ENCODE measurements at places on chromosomes 13 and 19.

DNA sequence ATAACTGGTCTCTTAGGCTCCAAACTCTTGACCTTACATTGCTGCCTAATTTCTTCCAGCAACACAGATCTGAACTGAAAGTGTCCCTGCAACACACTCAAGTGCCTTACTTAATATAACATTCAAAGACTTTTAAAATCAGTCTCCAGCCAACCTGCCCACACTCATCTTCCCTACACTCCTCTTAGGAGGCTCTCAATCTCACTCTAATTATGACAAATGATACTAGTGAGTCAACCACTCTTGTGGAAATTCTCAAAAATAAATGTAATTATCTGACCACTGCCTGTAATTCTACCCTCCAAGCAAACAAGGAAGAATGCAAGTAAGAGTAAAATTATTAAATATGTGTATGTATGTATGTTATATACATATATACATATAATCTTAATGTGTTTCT lies 348.1 kb upstream of the MIR17HG start:
- DNase-seq, result no peak

GRCh38 chr13:49112782-49113525 lies 107.2 kb upstream of the MLNR start:
- no peak for DNase-seq

GRCh38 chr13:73991884-73992283 lies 142.3 kb downstream of the KLF12 start:
- no peak for DNase-seq

- no peak for DNase-seq
Observed at GRCh38 chr13:67208552-67208951, 21.6 kb downstream of the PCDH9 start.

DNA sequence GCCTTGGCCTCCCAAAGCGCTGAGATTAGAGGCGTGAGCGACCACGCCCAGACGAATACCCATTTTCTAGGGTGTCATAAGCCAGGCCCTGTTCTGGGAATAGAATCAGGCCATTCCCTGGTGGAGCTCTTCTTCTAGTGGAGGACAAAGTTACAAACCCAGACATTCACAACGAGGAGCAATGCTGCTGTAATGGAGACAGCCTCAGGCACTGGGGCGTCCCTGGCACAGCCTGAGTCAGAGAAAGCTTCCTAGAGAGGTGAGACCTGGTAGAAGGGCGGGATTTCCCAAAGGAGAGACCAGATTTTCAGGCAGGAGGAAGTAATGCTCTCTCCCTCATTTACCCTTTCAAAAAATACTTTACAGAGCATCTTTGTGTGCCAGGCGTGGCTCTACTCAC lies 12.7 kb downstream of the PRKCG start:
- no peak for DNase-seq

- DNase-seq, result no peak
Observed at GRCh38 chr13:36030670-36031331, 100.4 kb downstream of the DCLK1 start.

GRCh38 chr19:46384396-46384795 lies 29.0 kb downstream of the CCDC8 start:
- DNase-seq, result no peak

- no peak for DNase-seq
Observed at GRCh38 chr13:91531646-91532045, 133.2 kb downstream of the GPC5 start.

DNA sequence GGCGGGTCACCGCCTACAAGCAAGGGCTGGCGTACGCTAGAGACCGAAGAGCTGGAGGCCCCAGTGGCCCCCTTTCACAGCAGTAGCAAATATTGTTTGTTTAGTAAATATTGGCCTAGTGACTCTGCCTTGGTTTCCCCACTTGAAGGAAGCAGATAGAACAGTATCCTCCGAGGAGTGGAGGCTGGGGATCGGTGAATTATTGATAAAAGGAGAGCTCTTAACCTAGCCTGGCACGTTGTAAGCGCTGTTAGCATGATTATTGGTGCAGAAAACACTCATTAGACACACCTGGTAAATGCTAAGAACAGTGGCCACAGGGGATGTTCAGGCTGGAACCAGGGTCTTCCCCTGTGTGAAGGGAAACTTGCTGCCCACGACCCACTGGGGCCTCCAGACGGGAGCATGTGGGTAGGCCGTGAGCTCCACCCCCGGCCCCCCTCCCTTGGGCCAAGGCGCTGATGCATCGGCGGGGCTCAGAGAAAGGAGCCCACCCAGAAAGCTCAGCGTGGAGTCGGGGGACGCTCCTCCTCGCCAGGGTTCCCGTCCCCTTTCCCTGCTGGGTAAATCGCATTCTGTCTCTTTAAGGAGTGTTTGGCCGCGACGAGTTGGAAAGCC lies 2.3 kb downstream of the IER2 start:
- DNase-seq, result no peak

GRCh38 chr13:42497798-42498197 lies 76.2 kb upstream of the TNFSF11 start:
- no peak for DNase-seq

DNA sequence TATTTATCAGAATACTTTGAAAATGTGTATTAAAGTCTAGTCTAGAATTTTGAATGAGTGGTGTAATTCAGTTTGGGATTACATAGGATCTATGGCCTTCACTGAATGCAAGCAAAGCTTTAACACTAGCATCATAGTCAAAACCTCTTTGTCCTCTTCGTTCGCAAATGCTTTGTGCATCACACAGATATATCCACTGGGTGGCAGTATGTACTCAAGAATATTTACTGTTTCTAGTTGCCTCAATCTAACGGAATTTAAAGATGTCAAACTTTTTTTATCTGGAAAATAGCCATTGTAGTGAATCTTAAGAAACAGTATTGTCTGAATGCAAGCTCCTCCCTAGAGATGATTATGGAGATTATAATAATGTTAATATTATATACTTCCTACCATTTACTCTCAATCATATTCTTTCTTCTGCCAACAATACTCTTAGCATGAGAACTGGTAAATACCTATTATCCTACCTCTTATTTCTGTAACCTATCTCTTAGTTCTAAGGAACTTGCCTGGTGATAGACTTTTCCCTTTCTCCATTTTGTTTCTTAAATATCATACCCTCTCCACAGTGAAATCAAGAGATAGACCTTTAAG lies 25.8 kb downstream of the LACC1 start:
- no peak for DNase-seq

- no peak for DNase-seq
Observed at GRCh38 chr19:47497050-47497766, 13.2 kb upstream of the KPTN start.

GRCh38 chr13:106034201-106034600 lies 501.3 kb downstream of the EFNB2 start:
- no peak for DNase-seq

DNA sequence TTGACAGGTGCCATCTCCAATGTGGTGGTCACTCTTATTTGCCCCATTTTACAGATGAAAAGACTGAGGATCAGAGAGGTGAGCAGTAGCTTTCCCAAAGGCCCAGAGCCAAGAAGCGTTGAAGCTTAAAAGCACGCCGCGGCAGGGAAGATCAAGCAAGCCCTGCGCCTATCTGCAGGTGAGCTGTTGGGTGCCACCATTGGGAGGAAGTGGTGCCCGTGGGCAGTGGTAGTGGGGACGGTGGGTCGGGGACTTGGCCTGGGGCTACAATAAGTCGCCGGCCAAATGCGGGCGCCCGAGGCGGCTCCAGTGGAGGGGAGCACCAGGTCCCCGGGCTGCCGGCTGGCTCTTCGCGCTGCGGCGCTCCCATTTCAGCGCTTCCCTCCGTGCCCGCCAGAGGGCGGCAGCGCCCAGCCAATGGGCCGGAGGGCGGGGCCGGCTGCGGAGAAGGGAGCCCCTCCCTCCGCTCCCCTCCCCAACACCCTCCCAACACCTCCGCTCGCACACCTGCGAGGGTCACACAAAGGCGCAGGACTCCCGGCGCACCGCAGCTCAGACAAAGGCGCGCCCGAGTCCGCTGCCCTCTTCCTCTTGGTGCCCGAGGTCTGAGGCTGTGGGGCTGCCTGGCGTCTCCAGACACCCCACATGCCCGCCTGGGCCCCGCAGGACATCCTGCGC lies 744 bp upstream of the POU2F2 start:
- DNase-seq, result peak; percentile 9

- DNase-seq, result no peak
Observed at GRCh38 chr13:114222461-114222968, 12.2 kb upstream of the CDC16 start.

DNA sequence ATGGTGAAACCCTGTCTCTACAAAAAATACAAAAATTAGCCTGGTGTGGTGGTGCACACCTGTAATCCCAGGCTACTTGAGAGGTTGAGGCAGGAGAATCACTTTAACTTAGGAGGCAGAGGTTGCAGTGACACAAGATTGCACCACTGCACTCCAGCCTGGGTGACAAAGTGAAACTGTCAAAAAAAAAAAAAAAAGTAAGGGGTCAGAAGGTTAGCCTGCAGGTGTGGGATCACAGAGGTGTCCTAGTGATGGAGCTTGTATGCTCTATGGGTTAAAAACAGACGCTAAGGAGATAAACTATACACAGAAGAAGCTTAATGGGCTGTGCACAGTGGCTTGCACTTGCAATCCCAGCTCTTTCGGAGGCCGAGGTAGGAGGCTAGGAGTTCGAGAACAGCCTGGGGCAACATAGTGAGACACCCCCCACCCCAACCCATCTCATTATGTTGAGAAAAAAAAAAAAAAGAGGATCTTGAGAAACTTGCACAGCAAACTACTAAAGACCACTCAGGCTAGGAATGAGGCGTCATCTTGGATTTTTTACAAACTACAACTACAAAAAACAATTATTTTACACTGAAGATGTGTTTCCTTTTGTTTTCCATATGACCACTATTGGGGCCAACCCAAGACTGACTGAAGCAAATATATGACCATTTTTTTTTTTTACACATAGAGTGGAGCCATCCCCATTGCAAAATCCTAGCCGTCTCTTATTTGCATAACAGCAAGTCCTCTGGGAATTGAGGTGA lies 7.9 kb downstream of the FOSB start:
- no peak for DNase-seq

DNA sequence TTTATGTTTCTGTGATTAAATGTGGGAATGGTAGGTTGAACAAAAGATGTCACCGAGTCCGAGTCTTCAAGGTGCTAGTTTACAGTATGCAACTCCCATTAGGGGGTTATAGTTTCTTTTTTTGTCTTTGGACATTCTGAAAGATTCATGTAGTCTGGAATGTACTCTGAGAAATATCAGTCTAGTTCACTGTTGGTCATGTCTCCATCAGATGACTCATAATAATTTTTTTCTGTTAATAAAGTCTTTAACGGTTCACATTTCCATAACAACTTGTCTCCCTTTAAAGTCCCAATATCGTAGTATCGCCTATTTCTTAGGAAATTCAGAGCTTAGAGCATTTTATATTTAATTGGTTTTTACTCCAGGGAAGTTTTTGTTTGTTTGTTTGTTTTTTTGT lies 13.5 kb upstream of the ESD start:
- no peak for DNase-seq

- DNase-seq, result no peak
Observed at GRCh38 chr13:70529652-70530051, 421.4 kb upstream of the KLHL1 start.

GRCh38 chr19:10044390-10044789 lies 31.1 kb downstream of the RDH8 start:
- no peak for DNase-seq

DNA sequence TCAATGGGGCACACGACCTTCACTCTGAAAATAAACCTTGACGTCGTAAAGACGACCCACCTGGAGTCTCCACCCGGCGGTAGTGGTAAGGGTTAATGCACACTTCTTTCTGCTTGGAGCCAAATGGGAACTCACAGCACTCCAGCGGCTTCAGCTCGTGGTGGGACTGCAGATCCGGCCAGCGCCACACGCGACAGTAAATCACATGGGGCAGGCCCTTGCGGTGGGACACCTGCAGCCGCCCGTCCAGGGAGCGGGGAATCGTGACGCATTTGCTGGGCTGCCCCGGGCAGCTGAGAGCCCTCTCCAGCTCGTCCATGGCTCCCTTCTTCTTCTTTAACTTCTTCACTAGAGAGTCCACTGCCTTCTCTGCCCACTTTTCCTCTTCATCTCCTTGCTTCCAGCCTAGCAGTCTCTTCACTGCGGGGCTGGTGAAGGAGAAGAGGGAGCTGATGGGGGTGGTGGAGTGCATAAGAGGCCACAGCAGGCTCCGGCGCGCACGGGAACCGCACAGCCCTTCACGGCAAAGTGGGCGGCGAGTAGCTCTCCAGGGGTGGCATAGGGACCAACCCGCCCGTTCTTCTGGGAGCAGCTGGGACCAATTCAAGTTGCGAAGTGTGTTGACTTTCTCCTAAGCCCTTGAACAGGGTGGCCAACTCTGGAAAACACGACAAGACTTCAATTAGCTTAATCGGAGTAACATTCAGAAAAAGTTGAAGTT lies 40.7 kb downstream of the SMAD9 start:
- DNase-seq, result no peak

DNA sequence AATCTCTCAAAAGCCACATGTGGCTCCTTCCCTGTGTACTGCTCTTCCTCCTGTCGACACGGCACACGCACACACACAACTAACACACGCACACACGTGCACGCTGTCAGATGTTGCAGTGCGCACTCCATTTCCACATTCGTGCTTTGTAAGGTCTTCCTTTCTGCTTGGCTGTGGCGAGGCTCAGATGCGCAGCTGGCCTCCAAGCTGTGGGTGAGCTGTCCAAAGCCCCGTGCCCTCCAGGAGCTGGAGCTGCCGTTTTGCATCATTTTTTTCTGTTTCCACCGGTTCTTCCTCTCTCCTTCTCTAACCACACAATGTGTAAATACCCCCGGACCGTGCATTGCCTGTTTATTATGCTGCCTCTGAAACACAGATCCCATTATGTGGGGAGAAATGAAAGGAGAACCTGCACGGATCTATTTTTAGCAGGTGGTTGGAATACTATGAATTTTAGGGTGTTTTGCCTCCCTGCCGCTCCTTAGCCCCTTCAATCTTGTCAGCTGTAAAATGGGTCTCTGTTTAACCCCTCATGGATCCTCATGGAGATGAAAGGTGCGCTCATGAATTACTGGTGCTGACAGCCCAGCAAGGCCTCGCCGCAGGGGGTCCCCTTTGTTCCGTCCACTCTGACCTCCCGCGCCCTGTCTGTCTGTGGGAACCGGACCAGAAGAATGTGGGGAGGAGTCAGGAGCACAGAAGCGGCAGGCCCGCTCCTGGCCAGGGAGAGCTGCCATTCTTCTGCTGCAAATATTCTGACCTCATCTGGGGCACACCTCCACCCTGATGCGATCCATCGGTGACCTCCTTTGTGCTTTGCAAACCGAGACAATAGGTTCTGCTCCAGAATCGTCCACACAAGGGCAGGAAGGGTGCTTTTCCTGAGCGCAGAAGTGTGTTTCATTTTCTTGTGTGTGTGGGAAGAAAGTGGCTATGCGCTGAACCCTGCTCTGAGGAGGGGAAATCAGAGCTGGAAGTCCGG lies 137.7 kb downstream of the SOX1 start:
- DNase-seq, result no peak
